Left cardiac atrium (tissue), 4 donors: ENCODE measurements at places on chromosomes 3 and 15. TPM values are rescaled to one million over a fixed set of nuclear protein-coding genes. Genes with fewer than 3 reads are reported as not detected.

The TRNT1 gene
- total RNA-seq: 16.1 TPM

The MESP2 gene
- total RNA-seq: 0.16 TPM

The TMIE gene
- 0.44 TPM for total RNA-seq

The CTDSPL2 gene
- total RNA-seq: 19.4 TPM

The SERPINI2 gene
- 1.1 TPM for total RNA-seq

The CAPN7 gene
- 28.9 TPM for total RNA-seq

The CCDC54 gene
- not detected for total RNA-seq

The SCAANT1 gene
- total RNA-seq: not detected

The TEX55 gene
- total RNA-seq: not detected

The ZNF770 gene
- 35.8 TPM for total RNA-seq

The ACAN gene
- 0.09 TPM for total RNA-seq
